ENCODE measurements at places on chromosomes 13 and 19.

- no peak for DNase-seq
These were observed 1954.1 kb downstream of the PCDH9 start for GRCh38 chr13:65275838-65276630.

DNA sequence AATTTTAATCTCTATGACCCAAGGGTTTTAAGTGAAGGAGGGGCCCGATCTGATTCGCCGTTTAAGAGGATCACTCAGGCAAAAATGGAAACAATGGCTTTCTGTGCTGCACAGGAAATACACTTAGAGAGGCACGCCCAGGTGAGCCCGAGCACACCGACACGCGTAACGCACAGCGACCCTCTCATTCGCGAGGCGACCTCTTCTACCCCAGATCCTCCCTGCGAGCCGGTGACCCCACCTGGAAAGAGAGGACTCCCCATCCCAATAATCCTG is 216 bp downstream of the SH2D3A start:
- DNase-seq: peak; percentile 86

DNA sequence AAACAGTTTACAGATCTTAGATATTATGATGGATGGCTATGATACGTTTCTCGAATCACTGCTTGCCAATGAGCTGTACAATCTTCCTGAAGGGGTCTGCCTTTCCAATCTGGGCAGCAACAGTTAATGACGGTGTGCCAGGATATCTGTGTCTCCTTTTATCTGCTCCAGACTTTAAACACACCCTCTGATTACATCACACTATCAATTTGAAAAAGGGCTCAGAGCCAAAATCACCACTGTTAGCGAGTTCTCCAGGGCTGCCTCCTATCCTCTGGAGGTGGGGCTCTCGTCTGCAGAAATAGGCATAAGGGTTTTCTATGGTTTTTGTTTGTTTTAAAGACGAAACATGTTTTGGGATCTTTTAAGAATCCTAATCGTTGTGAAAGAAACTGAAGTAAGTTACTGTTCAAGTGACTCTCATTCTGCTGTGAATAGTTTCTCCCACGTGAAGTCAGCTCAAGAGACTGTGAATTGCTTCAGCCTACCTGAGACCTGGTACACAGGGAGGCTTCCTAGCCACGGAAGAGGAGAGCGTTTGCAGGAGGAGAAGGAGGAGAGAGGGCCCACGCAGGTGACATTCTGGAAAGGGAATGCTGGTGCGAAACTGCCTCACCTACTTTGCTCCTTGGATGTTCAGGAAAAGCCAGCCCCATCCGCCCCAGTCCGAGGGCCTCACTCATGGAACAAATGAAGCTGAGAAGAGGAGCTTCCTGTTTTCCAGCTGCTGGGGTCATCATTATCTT is 15.2 kb upstream of the GJA3 start:
- no peak for DNase-seq

- DNase-seq: no peak
These were observed 4.3 kb downstream of the TBC1D17 start for GRCh38 chr19:49881672-49882394.

DNA sequence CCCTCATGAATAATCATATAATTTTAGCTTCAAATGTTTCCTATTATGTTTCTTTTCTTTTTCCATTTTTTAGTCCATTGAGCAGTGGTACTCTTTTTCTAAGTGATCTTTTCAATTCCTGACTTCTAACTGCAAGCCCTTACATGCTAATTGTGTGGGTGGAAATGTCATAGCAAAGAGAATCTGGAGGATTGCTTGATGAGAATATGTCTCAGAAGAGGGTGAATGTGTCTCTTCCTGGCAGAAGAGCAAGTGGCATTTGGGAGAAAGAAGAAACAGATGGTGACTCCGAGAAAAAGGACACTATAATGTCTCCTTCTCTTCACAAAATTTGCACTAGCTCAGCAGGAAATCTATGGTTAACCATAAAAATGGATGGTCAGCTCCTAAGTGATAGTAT is 2320.0 kb downstream of the PCDH9 start:
- no peak for DNase-seq

- peak; percentile 89 for DNase-seq
These were observed at the start of gene JAK3 for GRCh38 chr19:17847538-17848366. JAK3 (minus strand) TSS chr19:17847982; CDS start chr19:17844417, 3,565 bp downstream.

GRCh38 chr19:10871711-10872545 is 575 bp downstream of the CARM1 start:
- peak; percentile 64 for DNase-seq

DNA sequence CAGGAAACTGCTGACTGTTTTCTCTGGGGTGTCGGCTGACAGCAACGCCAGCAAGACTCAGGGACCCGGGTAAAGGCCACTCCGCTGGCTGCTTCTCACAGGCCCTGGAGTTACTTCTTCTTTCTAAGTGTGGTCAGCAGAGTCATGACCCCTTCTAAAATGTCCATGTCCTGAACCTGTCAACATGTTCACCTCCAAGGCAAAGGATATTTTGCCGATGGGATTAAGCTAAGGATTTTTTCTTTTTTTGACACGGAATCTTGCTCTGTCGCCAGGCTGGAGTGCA is 7.9 kb downstream of the PEX11G start:
- no peak for DNase-seq

- no peak for DNase-seq
These were observed 122.6 kb upstream of the FNDC3A start for GRCh38 chr13:48852911-48853727.

GRCh38 chr19:16327501-16327900 is 2.9 kb downstream of the KLF2 start:
- DNase-seq: no peak

DNA sequence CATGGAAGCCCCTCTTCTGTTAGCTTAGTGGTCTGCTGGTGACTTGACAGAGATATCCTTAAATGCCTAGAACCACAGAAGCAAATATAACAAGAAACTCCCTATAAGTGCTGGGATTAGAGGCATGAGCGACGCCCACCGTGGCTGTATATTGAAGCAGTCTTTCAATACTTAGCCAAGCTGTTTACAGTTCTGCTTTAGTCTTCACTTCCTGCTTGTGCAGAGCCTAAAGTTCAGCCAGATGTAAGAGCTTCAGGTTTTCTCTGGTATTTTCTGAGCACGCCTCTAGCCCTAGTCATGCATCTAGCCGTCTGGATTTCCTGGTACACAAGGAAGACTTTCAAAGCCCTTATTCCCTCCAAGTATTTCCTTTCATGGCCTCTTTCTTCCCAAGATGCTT is 28.5 kb downstream of the TRPM4 start:
- DNase-seq: no peak

DNA sequence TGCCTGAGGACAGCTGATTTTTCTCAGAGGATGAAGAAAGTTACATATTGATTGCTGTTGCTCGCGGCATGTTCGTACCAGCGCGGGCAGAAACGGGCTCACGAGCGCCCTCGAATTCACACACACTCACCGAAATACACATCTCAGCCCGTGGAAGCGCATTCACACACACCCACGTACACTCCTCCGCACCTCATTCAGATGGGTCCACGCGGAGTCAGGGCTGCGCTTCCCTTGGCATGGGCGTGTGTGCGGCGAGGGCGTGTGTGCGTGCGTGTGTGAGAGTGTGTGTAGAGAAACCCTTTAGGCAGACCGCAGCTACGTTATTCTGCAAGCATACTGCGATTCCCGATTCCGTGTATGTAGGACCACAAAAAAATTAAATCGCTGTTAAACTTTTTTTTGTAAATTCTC is 2.1 kb upstream of the PCDH17 start:
- DNase-seq: no peak

DNA sequence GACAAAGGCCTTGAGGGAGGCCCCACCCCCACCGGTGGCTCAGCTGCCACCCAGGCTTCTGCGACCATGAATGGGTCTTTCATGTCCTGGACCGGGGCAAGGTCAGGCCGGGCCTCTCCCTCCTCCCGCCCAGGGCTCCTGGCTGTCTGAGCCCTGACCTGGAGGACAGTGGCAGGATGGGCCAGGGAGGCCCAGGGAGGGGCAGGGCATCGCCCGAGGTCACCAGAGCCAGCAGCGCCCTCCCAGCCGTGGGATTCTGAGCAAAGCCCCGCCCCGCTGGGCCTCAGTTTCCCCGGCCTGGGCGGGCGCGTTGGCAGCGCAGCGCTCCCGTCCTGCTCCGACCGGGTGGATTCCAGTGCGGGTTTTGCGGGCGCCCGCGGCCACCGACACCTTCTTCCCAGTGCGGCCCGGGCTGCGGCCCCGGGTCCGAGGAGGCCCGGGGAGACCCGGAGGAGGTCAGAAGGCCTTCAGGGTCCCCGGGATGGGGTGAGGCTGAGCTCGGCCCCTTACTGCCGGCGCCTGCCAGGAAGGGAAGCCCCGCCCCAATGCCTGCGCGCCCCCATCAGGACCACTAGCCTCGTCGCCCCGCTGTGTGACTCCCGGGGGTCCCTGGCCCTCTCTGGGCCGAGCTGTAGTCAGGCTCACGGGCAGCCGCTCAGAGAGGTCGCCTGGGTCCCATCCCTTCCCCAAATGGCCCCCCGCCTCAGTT is 24.6 kb upstream of the SEMA6B start:
- DNase-seq: peak; percentile 30

GRCh38 chr19:5545051-5545450 is 22.7 kb downstream of the TINCR start:
- no peak for DNase-seq

- DNase-seq: no peak
These were observed at the start of gene REEP6 for GRCh38 chr19:1491114-1491848. REEP6 (plus strand) TSS chr19:1491181; CDS start chr19:1491270, 89 bp downstream.

- DNase-seq: no peak
These were observed 30.2 kb downstream of the MAP4K1 start for GRCh38 chr19:38587562-38587961.

- DNase-seq: no peak
These were observed 27.6 kb downstream of the AP2S1 start for GRCh38 chr19:46823049-46823448.

GRCh38 chr13:26899202-26899601 is 138.6 kb upstream of the GPR12 start:
- DNase-seq: no peak

- no peak for DNase-seq
These were observed 89.5 kb downstream of the MAP4K1 start for GRCh38 chr19:38528213-38528755.

- no peak for DNase-seq
These were observed 8.6 kb downstream of the NPAS1 start for GRCh38 chr19:47028195-47028601.

- DNase-seq: no peak
These were observed 52.6 kb downstream of the MAP4K1 start for GRCh38 chr19:38564981-38565690.

DNA sequence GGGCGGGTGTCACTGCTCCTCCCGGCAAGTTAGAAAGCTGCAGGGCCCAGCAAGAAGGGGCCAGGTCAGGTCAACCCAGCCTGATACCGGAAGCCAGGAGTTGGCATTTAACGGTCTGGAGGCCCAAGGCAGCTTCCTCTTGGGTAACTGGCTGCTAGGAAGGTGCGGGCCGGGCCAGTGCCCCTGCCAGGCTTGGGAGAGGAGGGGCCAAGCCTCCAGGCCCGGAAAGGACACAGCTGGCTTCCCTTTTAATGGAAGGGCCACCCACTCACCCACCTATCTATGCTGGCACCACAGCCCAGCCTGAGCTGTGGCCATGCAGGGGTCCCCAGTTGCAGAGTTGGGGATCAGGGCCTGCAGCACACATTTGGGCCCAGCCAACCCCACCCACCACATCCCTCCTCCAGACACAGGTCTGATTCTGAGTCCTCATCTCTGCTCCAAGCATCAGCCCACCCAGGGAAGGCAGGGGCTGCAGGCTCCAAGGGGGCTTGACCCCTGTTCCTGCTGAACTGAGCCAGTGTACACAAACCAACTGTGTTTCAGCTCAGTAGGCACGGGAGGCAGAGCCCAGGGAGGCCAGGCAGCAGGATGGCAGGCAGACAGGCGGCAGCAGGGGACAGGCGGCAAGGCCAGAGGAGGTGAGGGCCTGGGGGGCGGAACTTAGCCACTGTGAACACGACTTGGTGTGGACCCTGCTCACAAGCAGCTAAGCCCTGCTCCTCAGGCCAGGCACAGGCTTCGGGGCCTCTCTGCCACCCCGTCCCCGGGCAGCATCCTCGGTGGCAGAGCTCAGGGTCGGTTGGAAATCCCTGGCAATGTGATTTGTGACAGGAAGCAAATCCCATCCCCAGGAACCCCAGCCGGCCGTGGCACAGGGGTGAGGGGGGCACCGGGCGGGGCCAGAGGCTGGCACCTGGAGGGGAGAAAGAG is 40.8 kb downstream of the ZSWIM4 start:
- DNase-seq: no peak

- no peak for DNase-seq
These were observed 174.6 kb downstream of the ITGBL1 start for GRCh38 chr13:101626925-101627555.

GRCh38 chr13:50080911-50081678 is 65.9 kb downstream of the KCNRG start:
- DNase-seq: peak; percentile 73

DNA sequence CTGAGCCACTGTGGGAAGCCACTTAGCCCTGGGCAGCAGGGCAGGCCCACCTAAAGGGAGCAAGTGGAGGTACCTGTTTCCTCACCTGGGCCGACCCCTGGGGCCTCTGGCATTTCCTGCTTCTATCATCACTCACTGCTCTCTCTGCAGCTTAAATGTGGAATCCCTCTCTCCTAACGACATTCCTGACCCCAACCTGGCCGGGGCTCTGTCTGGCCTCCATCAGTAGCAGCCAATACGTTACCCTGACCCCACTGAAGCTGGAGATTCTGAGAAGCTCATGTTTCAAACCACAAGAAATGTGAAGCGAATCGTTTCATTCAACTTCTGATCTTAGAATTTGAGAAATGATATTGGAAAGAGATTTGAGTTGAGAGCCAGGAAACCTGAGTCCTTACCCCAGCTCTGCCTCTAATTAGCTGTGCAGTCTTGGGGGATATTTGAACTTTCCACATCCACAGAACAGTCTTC is 39.9 kb downstream of the DOCK9 start:
- DNase-seq: no peak

GRCh38 chr13:32246468-32246867 is 68.7 kb downstream of the ZAR1L start:
- peak; percentile 54 for DNase-seq

DNA sequence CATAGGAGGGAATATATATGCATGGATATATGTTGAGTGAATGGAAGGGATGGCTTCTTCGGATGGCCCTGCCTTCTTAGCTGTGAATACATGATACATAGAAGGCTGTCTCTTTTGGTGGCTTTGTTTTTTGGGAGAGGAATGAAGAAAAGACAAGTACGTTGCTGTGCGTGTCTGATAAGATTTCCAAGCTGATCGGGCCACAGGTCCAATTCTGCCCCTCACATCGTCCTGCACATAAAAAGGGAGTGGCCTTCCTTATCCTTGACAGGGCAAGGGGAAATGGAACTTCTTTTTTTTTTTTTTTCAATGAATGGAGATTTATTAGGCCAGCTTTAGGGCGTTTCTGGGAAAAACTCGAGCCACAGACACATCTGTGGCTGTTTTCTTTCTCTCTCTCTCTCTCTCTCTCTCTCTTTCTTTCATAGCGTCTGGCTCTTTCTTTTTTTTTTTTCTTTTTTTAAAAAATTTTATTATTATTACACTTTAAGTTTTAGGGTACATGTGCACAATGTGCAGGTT is 103.8 kb upstream of the SPATA13 start:
- DNase-seq: no peak

All from large intestine (tissue), 12 donors.